Immature natural killer cell (primary cell): ENCODE measurements at places on chromosomes 4 and X. TPM values are rescaled to one million over a fixed set of nuclear protein-coding genes. Genes with fewer than 3 reads are reported as not detected.
A peak's percentile ranks its signal among the peaks of the same experiment; 100 is the strongest.

The GLUD2 gene
- polyA plus RNA-seq, result 0.16 TPM

The SORBS2 gene
- 5.8 TPM for polyA plus RNA-seq

The MAGEC1 gene
- not detected for polyA plus RNA-seq

The DGKK gene
- polyA plus RNA-seq, result 0.68 TPM

The TRIM2 gene
- polyA plus RNA-seq, result not detected

The FAM53A gene
- 2.6 TPM for polyA plus RNA-seq

The CSAG1 gene
- polyA plus RNA-seq, result not detected

The FAM9B gene
- polyA plus RNA-seq, result not detected

The P2RY4 gene
- polyA plus RNA-seq, result not detected

DNA sequence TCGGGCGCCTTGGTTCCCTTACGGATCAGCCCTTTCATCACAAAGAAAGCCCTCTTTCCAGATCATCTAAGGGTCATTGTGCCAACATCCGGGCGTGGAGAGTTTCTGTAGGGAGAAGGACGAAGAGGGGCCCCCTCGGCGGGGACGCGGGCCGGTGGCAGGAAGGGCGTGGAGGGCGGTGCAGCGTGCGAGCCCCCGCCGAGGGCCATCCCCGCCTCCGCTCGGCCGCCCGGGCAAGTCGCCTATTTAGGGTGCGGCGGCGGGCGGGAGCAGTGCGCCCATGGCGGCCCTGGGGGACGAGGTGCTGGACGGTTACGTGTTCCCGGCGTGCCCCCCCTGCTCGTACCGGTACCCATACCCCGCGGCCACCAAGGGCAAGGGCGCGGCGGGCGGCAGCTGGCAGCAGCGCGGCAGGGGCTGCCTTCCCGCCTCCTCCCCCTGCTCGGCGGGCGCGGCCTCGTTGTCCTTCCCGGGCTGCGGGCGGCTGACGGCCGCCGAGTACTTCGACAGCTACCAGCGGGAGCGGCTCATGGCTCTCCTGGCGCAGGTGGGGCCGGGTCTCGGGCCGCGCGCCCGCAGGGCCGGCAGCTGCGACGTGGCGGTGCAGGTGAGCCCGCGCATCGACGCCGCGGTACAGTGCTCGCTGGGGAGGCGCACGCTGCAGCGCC lies at the start of gene ZAR1:
ZAR1 (plus strand) TSS at position 241 of the 668 bp plus-strand sequence; CDS start at position 281, 40 bp downstream.
- DNase-seq, result no peak

GRCh38 chr4:13546941-13547484 lies 2.7 kb upstream of the NKX3-2 start:
- no peak for DNase-seq

- no peak for DNase-seq
Observed at GRCh38 chr4:184384810-184385557, 89.4 kb downstream of the IRF2 start.

GRCh38 chr4:101136373-101137370 lies 210.7 kb downstream of the PPP3CA start:
- no peak for DNase-seq

DNA sequence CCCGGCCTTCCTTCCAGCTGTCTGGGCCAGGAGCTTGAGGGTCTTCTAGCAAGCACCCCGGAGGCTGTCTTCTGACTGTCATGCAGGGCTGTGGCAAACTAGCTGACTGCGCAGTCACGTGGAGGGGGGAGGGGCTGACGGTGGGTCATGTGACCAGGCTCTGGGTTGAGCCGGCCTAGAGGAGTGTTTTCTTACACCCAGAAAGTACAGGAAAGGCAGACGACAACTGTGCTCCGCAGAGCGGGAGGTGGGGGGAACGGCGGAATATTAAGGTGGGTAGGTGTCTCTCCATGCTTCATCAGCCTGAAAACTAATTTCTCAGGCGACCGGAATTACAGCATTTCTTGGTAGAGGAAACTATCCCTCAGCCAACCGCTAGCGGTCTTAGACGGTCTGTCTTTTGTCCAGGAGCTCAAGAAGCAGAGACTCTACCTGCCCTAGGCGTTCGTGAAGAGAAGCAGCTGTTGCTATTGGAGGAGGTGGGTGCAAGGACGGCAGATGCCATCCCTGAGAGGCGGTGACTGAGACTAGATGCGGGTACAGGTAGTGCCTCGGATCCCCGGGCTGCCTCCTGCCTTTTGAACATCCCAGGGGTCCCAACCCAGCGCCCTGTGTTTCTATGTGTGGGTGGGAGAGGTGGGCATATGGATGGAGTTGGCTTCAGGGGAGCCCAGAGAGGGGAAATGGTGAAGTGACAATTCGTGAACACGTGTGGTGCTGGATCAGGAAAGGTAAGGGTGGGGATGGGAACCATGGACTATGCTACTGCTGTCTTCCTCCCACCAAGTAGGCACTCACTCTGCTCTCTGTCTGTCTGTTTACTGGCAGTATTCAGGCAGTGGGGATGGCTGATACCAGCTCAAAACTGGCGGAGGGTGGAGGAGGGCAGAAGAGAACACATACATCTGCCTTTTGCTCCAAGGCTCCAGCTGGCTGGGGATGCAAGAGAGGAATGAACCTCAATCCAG lies 8.8 kb downstream of the GPRASP1 start:
- DNase-seq, result peak; percentile 78

GRCh38 chrX:13550346-13550745 lies 19.1 kb upstream of the EGFL6 start:
- no peak for DNase-seq

DNA sequence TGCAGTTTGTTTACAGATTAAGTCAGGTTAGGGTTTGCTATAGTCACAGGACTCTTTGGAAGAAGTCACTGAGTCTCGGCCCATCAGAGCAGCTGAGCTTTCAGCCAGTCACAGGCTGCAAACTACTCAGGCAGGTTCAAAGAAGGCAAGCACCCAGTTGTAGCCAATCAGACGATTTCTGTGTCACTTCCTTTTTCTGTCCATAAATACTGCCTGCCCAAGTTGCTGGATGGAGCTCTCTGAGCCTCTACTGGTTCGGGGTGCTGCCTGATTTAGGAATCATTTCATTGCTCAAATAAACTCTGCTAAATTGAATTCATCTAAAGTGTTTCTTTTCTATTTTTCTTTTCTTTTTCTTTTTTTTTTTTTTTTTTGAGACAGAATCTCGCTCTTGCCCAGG lies 7.3 kb upstream of the SH3BP2 start:
- no peak for DNase-seq

DNA sequence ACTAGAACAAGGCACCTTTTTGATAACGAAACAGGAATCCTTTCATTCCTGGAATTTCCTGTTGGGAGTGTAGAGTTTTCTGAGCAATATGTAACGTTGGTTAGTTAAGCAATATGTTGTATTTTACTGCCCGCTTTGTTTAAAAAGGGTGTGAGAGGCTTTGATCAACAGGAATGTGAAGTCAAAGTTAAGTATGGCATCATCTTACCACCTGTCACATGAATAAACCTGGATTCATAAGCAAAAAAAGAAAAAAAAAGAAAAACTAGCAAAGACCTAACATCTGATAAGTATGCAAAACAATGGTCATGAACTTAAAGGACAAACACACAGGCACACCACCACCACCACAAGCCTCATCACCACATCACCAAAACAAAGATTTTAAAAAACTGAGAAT lies 7.1 kb upstream of the CXCL5 start:
- DNase-seq, result no peak

DNA sequence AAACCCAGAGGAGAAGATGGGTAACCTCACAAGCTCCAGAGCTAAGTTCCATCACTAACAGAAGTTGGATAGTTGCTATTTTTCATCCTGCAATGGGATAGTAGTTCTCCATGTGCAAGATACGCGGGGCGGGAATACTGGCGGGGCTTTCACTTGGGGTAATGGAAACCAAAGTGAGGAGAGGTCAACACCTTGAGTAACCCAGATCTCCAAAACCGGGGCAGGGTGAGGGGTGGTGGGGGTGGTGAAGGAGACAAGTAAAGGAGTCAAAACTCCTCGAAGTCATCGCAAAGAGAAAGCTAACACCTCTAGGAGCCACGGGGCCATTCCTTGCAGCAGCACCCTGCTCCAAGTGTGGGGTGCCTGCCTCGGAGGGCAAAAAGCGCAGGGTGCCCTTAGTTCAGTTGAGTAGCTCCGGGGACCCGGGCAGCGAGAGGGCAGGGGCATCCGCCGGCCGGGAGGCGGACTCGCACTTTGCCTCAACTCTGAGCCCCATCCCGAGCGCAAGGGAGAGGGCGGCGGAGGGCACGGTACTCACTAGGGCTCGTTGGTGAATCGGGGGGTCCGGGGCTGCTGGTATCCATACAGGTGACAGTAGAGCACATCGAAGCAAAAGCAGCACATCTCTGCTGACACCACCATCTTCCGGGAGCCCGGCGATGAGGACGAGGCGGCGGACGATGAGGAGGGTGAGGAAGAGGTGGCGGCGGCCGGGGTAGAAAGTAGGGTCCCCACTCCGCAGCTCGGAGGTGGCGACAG lies 645 bp downstream of the AMMECR1 start:
- peak; percentile 28 for DNase-seq
